ENCODE measurements at places on chromosomes 16 and 17.
A peak's percentile ranks its signal among the peaks of the same experiment; 100 is the strongest.

DNA sequence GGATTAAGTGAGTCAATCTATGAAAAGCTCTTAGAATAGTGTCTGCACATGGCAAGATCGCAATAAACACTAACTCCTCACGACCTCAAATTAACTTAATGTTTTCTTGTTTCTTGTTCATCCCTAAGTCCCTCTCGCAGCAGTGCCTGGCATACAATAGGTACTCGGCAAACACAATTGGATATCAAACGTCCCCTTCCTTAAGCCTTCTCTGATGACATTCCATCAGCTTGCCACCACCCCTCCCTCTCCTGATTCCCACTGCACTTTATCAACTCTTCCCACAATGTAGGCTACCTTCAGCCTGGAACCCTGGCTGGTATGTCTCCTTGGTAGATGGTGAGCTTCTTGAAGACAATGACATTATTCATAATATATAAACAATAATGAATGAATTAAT lies 33.3 kb downstream of the CCDC42 start:
- DNase-seq = no peak

- no peak for DNase-seq
These were observed 8.5 kb upstream of the CYTH1 start for GRCh38 chr17:78790552-78790951.

DNA sequence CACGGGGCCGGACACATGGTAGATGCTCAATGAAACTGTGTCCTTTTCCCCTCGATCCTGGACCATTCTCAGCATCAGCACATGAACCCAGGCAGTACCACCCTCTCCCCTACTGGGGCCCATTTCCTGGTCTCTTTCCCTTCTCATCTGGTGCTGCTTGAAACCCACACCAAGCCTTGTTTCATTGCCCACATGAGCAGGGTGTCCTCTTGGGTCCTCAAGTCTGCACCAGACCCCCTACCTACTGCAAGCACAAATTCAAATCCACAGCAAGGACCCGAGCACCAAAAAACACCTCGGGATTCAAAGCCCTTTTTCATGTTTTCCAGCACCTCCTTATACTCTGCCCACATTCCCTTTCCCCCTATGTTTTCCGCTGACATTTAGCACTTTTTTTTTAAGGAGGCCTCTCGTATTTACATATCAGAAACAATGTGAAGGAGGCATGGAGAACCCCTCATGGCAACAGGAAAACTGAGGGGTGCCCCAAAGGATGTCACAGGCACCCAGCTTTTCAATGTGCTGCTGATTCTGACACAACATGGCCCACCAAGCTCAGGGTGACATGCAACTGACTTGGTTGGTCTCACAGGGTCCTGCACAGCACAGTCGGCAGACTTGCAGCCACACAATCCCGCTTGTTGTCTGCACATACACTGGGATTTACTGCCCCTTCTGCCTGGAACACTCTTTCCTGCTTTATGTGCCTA lies 4.6 kb upstream of the CCL1 start:
- no peak for DNase-seq

DNA sequence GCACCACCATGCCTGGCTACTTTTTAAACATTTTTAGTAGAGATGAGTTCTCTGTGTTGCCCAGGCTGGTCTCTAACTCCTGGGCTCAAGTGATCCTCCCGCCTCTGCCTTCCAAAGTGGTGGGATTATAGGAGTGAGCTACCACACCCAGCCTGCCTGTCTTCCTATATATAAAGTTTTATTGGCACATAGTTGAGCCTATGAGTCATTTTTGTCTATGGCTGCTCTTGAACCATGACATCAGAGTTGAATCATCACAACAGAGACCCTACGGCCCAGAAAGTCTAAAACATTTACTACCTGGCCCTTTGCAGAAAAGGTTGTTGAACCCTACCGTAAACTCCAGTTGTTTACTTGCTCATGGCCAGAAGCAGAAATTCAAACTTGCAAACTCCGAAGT lies 7.9 kb downstream of the SEPTIN12 start:
- no peak for DNase-seq

DNA sequence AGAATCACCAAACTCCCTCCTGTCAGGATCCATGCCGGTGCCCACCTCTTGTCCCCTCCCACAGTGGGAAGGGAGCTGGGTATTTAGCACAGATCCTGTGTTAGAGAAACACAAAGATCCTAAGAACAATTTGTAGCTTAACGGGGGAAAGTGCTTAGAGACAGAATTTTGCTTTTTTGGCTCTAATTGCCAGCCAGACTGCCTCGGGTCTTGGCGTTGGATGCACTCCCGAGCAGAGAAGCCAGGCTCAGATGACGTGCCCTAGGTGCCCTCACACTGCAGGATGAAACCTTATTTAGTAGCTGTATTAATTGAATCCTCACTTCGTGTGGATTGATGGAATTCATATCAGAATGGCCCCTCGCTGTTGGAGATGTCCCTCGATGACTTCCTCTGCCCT lies 22.5 kb upstream of the MAF start:
- DNase-seq = no peak

GRCh38 chr16:57592591-57593003 lies 35.8 kb upstream of the ADGRG1 start:
- no peak for DNase-seq

GRCh38 chr17:31740611-31741082 lies 118.4 kb downstream of the COPRS start:
- peak; percentile 4 for DNase-seq

GRCh38 chr16:89867918-89868317 lies 5.5 kb upstream of the TCF25 start:
- DNase-seq = no peak

DNA sequence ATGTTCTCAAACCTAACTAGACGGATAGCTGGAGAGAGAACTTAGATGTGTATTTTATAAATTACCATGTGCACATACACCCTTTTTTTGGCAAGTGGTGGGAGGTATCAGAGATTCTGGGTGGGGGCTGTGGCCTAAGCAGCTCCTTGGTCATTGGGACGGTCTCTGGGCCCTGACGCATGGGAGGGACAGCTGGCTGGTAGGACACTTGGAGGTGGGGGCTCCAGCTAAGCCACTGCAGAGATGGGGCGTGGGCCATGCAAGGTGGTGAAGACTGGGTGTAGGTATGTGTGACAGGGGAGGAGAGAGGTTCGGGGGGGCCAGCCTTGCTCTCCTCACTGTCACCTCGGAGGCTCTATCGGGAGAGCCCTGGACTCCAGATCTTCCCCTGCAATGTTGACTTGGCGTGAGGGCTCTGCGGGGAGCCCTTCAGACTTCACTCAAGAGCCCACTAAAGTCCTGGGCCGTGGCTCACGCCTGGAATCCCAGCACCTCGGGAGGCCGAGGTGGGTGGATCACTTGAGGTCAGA lies 17.1 kb downstream of the C1QTNF1 start:
- no peak for DNase-seq

DNA sequence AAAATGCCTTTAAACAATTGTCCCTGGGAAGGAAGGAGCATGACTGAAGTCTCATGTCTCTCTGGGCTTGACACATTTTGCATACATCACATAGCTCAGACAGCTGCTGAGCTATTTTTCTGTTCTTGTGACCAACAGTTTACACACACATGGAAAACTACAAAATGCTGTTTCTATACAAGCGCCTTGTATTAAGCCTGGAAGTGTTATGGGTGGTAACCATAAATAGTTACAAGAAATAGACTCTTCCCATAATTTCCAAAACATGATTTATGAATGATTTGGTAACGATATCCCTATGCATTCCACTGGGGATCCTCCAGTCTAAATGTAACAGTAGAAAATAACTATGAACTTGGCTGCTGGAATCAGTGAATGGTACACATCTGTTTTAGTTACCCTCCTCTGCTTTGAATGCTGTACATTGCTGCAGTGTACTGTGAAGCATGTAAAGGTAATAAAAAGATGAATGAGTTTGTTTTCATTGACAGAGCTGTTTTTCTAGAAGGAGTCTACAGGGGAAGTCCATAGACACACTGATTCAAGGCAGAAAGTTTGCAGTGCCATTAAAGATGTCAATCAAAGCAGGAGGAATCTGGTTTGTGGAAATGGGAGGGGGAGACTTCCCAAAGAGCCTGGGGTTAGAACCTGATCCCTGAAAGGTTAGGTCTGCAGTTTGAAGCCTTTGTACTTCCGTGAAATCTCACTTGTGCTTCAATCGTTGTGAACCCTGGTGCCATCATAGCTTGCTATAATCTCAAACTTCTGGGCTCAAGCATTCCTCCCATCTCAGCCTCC lies 5.0 kb downstream of the ACSF2 start:
- no peak for DNase-seq

DNA sequence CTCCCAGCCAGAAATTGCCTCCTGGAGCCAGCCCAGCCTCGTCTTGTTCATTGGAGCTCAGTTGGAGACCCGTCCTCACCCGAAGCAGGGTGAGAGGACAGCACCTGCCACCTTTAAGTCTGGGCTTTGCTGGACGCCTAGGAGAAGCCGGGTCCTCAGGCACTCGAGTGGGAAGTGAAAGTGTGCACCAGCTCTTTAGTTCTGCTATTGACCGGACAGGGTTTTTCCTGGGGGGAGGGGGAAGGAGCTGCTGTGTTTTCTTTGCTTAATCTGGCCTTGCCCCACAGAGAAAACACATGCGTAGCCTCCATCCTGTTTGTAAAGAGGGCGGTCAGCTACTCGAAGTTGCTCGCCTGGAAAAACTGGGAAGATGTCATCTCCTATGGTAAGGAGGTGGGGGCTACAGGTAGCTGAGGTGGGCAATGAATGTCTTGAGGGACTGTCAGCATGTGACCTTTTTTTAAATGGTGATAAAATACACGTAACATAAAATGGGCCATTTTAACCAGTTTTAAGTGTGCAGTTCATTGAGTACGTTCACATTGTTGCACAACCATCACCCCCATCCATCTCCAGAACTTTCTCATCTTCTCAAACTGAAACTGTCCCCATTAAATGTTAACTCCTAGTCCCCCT lies 34.4 kb downstream of the CMIP start:
- no peak for DNase-seq

- DNase-seq = peak; percentile 59
These were observed 20.3 kb upstream of the NFATC3 start for GRCh38 chr16:68064791-68065365.

DNA sequence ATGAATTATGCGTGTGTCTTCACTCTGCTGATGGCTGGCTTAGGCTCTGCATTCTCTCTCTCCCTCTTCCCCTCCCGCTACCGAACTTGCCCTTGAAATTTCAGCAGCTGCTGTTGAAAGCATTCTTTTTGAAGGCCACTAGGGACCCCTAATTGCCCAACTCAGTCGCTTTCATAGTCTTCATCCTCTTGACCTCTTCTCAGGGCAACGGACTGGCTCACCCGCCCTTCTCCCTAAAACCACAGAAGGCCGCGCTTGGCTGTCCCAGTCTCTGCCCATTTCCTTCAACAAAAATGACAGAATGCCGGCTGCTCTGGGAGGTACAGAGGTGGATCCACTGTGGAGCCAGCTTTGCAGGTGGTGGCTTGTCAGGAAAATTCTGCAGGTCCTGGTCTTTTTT lies 21.0 kb upstream of the FMNL1 start:
- no peak for DNase-seq

DNA sequence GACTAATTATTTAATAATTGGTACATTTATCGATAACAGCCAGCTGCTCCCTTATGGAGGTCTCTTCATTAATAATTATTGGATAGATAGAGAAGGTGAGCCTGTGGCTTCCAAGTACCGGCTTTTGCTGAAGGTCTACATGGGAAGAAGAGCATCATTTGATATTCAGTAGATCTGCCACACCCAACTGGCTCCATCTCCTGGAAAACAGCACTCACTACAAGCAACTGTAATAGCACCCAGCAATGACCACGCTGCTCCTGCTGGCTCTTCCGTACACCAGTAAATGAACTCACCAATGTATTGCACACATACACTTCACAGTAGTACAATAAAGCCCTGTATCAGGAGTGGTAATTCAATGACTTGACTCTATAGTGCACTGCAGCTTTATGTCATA lies 19.5 kb downstream of the MARVELD3 start:
- DNase-seq = peak; percentile 49

- DNase-seq = no peak
These were observed 11.3 kb downstream of the USB1 start for GRCh38 chr16:58012481-58012880.

DNA sequence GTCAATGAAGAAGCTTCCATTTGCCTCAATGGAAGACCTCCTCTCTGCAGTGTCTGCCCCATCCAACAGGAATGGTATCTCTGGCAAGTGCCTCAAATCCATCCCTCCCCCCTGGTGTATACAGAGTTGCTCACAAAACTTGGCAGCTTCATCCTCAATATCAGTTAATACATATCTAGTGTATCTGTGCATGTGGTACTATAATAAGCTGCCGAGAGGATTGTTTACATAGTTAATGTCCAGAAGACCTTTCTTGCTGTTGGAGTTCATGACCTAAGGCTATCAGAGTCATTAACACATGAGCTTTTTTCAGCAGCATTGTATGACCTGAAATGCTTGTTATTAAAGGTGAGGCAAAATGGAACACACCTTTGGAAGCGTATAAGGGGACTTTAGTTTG lies 14.0 kb upstream of the RASL10B start:
- no peak for DNase-seq

- DNase-seq = no peak
These were observed 28.9 kb downstream of the DCUN1D3 start for GRCh38 chr16:20871258-20871657.

GRCh38 chr16:9279291-9280068 lies 188.0 kb downstream of the HAPSTR1 start:
- no peak for DNase-seq

- DNase-seq = no peak
These were observed 25.2 kb downstream of the TK2 start for GRCh38 chr16:66524601-66525164.

DNA sequence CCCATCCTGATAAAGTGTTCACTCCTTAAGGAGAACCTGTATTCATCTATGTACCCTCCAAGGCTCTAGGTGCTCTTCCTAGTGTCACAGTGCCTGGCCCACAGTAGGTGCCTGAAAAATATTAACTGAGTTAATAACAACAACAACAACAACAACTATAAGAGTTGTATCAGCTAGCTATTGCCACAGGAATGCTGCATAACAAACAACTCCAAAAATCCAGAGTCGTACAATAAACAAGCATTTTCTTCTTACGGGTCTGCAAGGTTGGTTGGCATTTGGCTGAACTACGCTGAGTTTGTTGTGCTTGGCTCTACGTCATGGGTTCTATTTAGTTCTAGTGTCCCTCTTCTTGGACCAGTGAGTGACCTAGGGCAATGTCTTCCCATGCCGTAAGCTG lies 29.2 kb downstream of the TMC5 start:
- no peak for DNase-seq

DNA sequence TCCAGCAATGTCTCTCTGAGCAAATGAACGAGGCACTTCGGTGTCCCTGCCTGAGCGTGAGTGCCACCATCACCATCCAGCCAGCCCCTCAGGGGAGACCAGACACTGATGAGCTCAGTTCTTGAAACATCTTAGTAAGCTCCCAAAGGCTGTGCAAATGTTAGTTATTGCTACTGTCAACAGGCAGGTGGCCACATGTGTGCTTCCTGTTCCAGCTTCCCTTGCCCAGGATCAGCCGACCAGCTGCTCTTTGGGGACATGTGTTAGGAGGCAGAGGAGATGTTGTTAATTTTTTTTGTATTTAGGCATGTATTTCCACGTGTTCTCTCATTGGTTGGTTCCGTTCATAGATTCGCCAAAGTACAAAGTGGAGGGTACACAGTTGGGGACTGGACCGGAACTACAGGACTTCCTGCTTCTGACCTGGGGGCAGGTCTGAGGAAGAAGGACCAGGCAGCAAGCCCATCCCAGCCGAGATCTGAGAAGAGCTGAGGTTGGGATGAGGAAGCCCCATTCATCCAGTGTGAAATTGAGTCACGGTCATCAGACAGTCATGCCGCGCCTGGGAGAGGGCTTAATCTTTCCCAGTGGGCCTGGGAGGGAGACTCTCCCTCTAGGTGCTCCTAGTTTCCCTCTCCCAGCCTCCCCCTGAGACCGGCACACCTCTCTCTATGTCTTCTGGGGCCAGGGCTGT lies 3.8 kb downstream of the TTYH2 start:
- peak; percentile 56 for DNase-seq

GRCh38 chr17:50221266-50221863 lies 19.9 kb upstream of the COL1A1 start:
- DNase-seq = no peak
